GF-D8 (cell line): ENCODE measurements at places on chromosomes 11 and 22.

- no peak for DNase-seq
Measured at GRCh38 chr11:132365650-132366049, 995.2 kb downstream of the NTM start.

DNA sequence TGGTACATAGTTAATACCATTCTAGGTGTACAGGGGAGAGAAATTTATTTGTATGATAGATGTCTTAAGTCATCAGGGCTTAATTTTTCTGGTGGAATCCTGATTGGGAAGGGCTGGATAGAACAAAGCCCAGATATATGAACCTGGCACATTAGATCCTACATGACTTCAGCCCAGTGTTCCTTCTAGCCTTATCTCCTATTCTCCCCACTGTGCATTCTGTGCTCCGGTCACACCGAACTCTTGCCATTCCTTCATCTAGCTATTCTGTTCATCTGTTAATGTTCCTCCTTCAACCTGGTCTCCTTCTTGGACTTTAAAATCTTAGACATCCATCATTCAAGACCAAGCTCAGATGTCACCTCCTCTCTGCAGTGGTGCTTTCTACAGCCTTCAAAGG lies 68.9 kb upstream of the EED start:
- DNase-seq, result no peak

GRCh38 chr11:33734441-33735270 lies 1.6 kb downstream of the CD59 start:
- DNase-seq, result no peak

GRCh38 chr11:60951904-60952741 lies at the start of gene SLC15A3:
Gene SLC15A3, minus strand, starts transcription at chr11:60952176. Its CDS starts 625 bp downstream, at chr11:60951551.
- DNase-seq, result peak; percentile 41

DNA sequence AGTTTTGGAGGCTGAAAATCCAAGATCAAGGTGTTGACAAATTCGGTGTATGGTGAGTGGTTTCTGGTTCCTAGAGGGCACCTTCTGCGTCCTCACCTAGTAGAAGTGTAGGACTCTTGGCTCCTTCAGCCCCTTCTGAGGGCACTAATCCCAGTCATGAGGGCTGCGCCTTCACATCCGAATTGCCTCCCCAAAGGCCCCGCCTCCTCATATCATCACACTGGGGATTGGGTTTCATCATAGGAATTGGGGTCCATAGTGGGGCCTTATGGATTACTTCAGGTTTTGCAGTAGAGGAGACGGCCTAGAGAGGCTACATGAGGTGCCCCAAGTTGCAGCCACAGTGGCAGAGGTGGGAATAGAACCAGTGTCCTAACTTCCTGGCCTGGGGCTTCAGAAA lies 87.1 kb downstream of the CEP164 start:
- no peak for DNase-seq

DNA sequence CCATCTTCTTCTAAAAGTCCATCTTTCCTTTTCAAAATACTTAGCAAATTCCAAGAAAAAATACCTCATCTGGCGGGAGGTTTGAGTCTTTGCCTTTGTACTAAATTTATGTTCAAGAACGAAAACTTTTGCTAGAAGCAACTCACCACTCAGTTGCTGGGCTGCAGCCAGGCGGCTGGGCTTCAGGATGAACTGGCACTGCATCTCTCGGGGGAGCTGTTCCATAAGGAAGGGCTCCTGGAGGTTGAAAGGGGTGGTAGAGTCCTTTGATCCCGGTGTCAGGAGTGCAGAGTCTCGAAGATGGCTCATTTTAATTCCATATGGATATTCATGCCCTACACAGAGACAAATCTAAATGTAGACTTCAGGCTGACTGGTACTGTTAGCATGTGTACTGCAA lies 105.8 kb downstream of the ARHGAP20 start:
- DNase-seq, result no peak

- DNase-seq, result no peak
Measured at GRCh38 chr22:36740716-36741115, 35.2 kb downstream of the IFT27 start.

GRCh38 chr11:111736621-111737443 lies 29.4 kb downstream of the PPP2R1B start:
- DNase-seq, result no peak

- no peak for DNase-seq
Measured at GRCh38 chr11:64864473-64865285, 13.7 kb downstream of the EHD1 start.

- no peak for DNase-seq
Measured at GRCh38 chr11:120880498-120881175, 143.3 kb upstream of the TBCEL start.

DNA sequence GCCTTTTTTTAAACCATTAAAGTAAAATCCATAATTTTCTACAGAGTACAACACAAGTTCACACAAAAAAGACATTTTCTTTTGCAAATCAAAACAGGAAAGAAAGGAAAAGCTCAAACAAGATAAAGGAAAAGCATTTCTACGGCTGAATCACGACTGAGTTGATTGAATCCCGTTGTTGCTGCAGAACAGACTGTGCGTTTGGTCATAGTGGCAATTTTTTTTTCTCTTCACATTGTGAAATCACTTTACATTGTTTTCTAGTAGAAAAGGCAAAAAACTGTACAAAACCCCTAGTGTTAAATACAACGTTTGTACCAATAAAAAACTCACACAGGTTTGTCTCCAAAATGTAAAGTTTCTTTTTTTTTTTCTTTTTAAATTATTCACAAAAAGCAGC lies 17.3 kb upstream of the RAPSN start:
- DNase-seq, result no peak

GRCh38 chr11:44626645-44627044 lies 61.2 kb downstream of the CD82 start:
- DNase-seq, result no peak

DNA sequence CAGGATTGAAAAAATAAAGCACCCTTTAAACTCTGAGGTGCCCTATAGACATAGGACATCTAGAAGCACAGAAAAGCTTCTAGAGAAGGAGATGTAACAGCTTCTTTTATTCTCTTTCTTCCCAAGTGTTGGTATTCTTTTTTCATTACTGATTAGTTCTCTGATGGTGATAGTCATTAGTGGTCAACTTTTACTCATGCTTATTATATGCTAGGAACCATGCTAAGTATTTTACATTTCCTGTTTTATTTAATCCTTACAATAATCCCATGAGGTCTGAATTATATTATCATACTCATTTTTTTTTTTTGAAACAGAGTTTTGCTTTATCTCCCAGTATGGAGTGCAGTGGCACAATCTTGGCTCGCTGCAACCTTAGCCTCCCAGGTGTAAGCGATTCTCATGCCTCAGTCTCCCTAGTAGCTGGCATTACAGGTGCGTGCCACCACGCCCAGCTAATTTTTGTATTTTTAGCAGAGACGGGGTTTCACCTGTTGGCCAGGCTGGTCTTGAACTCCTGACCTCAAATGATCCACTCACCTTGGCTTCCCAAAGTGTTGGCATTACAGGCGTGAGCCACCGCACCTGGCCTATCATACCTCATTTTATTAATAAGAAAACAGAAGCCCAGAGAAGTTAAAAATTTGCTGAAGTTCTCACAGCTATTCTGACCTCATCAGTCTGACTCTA lies 3.0 kb downstream of the C11orf52 start:
- no peak for DNase-seq

- DNase-seq, result no peak
Measured at GRCh38 chr11:113397821-113398220, 10.2 kb downstream of the ANKK1 start.

DNA sequence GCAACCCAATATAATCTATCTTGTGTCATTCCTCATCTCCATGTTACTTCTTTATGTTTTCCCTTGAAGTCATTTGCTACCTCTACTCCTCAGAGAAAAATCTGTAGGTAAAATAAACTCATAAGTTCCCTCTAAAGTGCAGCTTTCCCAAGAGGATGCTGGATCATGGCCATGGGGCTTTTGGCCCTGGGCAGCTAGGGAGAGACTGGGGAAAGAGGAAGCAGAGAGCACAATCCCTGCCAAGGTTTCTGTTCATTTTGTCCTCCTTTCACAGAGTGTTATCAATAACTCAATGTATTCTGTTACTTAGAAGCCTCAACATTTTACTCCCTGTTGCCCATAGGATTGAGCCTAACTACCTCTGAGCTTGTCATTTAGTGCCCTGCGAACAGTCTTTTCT lies 9.0 kb downstream of the RNF121 start:
- no peak for DNase-seq

GRCh38 chr22:29167032-29167911 lies 38.4 kb upstream of the EMID1 start:
- DNase-seq, result peak; percentile 93

GRCh38 chr11:130706572-130706971 lies 209.7 kb downstream of the SNX19 start:
- no peak for DNase-seq

DNA sequence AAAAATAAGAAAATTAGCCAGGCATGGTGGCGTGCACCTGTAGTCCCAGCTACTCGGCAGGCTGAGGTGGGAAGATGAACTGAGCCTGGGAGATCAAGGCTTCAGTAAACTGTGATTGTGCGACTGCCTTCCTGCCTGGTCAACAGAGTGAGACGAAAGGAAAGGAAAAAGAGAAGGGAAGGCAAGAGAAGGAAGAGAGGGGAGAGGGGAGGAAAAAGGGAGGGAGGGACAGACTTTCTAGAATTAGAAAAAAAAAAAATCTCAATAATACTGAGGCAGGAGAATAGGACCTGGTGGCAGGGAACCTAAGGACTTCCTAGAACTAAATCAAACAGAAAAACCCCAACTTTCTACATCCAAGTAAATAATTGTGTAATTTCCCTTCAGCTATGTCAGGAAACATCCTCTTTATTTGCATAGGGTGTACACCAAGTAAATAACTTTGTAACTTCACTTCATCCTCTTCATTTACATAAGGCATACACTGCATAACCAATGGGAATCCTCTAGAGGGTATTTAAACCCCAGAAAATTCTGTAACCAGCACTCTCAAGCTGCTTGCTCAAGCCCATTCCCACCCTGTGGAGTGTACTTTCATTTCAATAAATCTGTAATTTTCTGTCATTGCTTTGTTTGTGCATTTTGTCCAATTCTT lies 8.7 kb downstream of the SBF2 start:
- no peak for DNase-seq

- no peak for DNase-seq
Measured at GRCh38 chr11:112289588-112290492, 29.2 kb upstream of the PLET1 start.
